Keratinocyte (primary cell): ENCODE measurements at places on chromosomes 13 and 19.

GRCh38 chr19:32837531-32837930 lies 32.0 kb downstream of the SLC7A9 start:
- no peak for DNase-seq

- no peak for DNase-seq
These were observed 157.5 kb downstream of the MIPEP start for GRCh38 chr13:23731709-23732108.

DNA sequence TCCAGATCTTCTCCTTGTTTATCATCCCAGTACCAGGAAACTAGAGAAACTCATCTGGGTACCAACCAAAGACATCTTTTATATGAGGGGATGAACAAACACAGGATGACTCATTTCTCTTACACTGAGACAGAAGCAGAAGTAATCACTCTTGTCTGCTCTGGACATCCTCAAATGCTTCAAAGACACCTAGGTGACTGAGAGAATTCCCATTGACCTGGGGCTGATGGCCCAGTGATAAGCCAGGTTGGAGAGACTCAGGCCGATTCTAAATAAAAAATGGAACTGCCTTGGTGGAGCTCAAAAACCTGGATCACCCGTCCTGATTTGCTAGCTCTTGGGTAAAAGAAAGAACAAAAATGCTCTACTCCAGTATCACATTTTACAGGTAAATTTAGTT lies 182.2 kb downstream of the ZNF486 start:
- DNase-seq = no peak

DNA sequence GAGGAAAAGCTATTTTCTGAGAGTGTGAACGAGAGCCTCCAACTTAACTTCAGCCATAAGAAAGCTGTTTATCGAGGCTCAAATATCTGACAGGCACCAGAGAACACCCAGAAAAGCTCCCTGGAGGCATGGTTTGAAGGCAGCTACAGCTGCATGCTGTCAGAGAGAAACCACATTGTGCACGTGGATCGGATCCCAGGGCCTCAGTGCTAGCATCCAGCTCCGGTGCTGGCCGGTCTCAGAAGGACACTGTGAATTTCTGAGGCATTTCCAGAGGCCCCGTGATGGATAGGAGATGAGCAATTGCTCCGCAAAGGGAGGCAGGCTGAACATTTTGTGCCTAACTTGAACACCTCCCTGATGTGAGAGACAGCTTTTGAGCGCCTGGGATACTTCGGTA lies 315.7 kb downstream of the FGF9 start:
- DNase-seq = no peak

GRCh38 chr19:41870401-41870873 lies 6.6 kb upstream of the CD79A start:
- no peak for DNase-seq

DNA sequence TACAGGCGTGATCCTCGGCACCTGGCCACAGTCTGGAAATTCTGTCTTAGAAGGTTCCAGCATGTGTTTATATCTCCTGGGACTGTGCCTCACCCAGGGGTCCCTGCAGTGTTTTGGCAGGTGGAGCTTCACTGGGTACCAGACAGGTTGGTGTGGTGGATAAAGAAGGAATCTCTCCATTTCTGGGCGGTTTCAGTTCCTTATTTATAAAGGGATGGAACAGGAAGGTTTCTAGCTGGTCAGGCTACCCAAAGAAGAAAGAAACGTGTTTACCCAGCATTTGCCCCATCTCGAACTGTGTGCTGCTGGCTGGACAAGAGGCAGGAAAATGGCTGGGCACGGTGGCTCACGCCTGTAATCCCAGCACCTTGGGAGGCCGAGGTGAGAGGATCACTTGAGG lies 9.8 kb downstream of the PNPLA6 start:
- DNase-seq = no peak

DNA sequence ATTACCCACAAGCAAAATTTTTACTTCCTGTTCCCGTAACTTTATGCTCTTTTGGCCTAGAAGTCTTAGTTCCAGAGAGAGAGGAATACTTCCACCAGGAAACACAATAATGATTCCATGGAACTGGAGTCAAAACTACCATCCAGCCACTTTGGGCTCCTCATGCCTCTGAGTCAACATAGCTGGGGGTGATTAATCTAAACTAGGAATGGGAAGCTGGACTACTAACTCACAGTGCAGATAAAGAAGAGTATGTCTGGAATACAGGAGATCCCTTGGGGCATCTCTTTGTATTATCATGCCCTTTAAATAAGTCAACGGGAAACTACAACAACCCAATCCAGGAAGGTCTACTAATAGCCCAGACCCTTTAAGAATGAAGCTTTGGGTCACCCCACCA lies 8.9 kb upstream of the ELF1 start:
- no peak for DNase-seq

DNA sequence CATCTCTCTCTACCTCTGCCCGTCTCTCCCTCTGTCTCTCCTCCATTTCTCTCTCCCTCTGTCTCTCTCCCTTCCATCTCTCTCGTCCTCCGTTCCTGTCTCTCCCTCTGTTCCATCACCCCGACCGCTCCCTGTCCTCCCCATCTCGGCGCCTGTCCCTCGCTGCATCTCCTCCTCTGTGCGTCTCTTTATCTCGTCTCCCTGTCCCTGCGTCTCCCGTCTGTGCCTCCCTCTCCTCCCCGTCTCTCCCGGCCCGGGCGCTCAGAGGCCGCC lies 4.6 kb downstream of the GRIN2D start:
- no peak for DNase-seq

DNA sequence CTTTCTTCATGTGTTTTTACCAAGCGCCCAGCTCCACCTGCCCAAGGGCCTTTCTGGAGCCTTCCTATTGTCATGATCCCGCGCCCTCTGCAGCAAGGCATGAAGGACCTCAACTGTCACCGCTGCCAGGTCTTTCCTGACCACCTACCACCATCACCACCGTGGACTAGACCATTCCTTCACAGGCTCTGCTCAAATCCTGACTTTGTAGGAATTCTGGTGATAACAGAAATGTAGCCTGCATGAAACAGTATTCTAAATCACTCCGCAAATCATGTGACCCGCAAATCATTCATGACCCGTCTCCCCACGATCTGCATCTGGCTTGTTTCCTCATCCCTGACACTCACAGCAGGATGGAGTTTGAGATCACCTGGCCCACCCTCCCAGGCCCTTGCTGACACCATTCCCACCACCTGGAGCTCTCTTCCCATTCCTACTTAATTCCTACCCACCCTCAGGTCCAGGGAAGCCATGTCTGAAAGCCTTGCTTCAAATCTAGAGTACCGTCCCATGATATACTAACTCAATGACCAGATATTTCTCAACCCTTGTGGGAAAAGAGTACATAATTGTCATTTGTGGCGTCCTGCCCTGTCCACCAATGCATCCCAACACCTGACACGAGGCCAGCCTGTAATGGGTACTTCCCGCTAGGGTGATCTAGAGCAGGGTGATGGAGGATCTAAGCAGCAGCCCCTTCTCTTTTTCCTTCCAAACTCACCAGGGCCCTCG lies 1.3 kb downstream of the UBE2S start:
- DNase-seq = no peak

DNA sequence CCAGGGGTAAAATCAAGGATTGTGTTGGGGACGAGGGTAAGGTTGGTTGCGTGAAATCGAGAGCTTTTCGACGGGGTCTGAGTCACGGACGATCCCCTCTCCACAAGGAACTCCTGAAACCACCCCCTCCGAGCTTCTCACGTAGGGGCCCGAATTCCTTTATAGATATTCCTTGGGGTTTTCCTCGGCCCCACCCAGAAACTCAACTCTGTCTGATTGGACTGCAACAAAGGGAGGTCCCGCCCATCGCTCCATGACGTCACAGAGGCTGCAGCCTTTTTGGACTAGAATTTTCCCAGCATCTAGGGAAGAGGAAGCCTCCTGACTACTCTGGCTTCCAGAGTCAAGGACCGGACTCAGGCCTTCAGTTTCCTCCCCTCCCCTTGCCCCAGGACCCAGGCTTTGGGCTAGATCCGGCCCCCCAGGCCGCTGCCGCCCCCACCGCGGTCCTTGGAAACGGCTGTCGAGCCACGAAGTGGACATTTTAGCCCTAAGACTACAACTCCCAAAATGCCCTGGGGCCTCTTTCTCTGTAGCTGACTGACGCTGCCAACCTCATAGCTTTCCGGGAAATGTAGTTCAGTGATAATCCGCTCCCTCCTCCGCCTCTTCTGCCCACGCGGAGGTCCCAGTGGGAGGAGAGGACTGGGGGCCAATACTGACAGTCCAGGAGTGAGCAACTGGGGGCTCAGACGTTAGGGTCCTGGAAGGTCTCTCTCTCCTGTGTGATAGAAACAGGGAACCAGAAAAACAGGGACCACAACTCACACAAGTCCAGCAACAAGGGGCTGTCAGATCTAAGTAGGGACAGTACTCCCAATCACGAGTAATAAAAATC lies at the start of gene IZUMO1:
Gene IZUMO1 (minus strand): TSS at position 172 of the 838 bp plus-strand sequence. CDS start 1,050 bp downstream, outside the sequence.
- DNase-seq = no peak

DNA sequence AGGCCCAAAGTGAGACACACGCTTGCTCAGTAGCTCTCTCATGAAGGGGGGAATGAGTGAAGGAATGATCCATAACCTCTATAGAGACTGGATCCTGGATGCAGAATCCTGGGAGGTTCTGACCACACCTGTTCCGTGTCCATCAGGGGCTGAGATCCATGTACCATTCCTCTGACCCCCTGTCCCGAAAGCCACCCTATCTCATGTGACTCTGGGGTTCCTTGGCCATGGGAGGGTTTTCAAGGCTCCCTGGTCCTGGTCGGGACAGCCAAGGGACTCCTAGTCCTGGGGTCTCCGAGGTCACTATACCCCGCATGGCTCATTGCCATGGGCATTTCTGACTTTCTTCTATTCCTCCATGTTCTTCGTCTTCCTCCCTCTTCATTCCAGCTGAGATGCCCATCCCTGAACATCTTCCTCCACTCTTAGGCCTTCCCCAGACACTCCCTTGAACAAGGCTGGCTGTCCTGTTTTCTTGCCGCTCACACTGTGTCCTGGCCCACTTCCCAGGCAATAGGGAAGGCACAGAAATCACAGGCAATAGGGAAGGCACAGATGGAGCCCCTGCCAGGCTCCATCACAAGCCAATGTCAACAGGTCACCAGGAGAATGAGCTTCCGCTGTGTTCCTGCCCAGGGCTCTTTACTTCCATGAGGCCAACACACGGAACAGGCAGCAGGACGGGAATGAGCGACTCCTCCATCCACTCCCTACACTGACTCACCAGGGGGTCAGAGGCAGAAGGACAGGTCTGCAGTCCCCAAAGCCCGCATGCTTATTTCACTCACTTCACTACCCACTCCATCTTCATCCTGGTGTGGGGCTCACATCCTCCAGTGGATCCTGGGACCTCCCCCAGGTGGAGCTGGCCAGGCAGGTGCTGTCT lies 3.2 kb downstream of the CEACAM5 start:
- DNase-seq = no peak

DNA sequence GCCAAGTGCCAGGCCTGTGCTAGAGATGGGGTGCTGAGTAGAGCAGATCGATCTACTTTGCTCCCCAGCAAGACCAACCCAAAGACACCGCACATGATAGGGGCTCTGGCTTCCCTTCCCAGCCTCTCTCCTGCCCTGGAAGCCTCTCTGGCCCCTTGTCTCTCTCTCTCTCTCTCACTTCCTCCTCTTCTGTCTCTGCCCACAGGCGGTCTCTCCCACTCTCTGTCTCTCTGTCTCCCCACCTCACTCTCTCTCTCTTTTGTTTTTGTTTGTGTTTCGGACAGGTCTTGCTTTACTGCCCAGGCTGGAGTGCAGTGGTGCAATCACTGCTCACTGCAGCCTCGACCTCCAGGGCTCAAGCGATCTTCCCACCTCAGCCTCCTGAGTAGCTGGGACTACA lies 1.3 kb downstream of the SELENOV start:
- DNase-seq = no peak

DNA sequence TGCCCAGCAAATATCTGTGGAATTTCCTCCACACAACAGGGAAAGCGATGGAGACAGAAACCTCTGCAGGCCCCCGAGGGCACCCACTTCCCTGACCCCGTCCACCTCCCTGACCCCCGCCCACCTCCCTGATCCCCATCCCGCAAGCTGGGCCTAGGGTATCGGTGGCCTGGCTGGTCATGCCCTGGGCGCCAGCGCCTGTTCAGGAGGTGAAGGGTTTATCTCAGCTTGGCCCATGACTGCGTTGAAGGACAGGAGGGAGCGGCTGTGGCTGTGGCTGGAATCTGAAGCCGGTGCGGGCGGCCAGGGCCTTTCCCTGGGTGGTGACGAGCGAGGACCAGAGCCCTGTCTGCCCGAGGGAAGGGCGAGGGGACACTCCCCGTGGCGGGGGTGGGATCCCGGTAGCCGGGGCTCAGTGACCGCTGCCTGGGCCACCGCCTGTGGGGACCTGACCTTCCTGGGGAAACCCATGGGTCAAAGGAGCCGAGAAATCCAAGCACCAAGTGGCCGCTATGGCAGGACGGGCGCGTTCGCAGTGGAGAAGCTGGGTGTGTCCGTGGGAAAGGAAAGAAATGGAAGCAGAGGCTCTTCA lies 20.7 kb downstream of the GAS6 start:
- DNase-seq = no peak

GRCh38 chr13:98171900-98172589 lies 5.0 kb downstream of the RNF113B start:
- no peak for DNase-seq

GRCh38 chr13:50882816-50883435 lies 26.7 kb upstream of the RNASEH2B start:
- DNase-seq = no peak

- DNase-seq = no peak
These were observed 784 bp downstream of the PIBF1 start for GRCh38 chr13:72782717-72783116.
